NCI-H187 treated with DMSO at 0.1 percent for 48 hours (cell line): ENCODE measurements at places on chromosomes 2 and 18.

DNA sequence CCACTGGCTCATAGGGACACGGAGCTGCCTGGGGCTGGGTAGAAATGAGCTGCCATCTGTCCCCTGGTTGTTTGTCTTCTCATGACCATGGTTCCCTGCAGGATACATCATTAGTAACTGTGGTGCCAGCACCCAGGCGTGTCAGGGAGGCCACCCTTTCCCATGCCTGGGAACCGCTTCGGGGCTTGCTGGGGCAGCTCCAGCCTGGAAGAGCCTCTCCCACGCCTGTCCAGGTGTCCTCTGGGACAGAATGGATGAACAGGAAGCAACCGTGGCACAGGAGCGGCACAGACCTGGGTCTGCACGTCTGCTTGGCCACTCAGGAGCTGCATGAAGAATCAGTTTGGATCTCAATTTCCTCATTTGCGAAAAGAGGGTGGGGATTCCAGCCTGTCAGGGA, 34.8 kb downstream of the SDC1 start:
- no peak for DNase-seq

GRCh38 chr2:241458687-241459086, 49.7 kb downstream of the STK25 start:
- DNase-seq: no peak

DNA sequence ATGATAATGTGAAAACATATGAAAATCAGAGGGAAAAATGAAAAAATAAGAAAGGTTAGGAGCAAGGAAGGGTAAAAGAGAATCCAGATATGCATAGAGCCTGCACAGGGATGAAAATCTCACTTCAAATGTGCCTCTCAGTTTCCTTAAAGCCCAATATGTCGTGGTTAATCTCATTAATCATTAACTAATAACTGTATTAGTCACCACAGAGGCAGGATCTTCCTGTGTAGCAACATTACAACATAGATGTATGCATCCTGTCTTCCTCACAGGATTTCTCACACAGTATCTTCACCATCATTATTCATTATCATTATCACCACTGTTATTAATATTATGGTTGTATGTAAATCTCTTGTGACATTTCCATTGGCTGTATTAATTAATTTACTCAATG, 361.2 kb upstream of the SOX11 start:
- DNase-seq: no peak

- DNase-seq: no peak
Measured at GRCh38 chr2:16494836-16495508, 170.7 kb downstream of the CYRIA start.

DNA sequence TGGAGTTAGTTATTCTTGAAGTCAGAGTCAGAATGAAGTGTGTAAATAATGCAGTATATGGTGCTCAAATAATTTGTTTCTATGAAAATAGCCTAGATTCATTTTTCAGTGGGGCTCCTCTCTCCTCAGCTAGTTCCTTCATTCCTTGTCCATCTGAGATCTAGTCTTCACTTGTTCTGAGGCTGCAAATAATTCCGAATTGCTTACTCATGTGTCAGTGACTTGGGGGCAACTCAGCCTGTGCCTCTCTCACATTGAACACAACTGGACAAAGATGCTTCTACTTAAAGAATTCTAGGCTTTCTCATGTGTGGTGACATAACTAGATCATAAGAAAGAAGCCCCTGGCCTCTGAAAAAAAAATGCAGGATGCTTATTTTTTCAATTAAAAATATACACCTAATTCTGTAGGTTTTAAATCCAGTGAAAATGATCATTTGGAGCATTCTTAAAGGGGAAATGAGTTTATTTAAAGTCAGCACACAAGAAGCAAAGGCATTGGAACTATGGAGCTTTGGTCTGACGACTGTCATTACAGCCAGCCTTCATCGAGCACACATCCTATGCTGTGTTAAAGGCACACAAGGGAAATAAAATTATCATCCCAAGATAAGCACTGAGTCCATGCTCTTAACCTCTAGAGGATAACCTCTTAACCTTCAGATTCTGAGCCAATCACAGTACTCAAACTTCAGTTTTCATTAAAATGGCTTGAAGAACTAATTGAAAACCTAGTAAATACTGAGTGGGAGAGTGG, 24.8 kb upstream of the SCN7A start:
- DNase-seq: no peak

GRCh38 chr2:66507673-66508201, 72.8 kb downstream of the MEIS1 start:
- DNase-seq: no peak

DNA sequence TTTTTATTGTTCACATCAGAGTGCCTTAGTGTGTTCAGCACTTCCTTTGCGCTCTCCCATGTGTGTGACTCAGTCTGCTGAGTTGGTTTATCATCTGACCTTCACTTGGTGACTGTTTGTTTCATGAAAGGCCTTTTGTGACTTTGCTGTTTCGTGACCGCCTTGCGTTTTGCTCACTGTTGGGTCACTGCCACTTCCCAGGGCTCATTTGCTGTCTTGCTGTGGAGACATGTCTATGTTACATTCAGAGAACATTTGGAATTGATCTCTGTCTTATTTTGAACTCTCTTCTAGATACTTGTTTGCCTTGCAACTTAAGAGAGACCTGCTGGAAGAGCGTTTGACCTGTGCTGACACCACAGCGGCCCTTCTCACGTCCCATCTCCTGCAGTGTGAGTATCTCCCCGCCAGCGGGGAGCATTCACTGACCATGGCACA, 54.7 kb downstream of the FARP2 start:
- no peak for DNase-seq

GRCh38 chr18:7748251-7749007, 181.3 kb downstream of the PTPRM start:
- no peak for DNase-seq

DNA sequence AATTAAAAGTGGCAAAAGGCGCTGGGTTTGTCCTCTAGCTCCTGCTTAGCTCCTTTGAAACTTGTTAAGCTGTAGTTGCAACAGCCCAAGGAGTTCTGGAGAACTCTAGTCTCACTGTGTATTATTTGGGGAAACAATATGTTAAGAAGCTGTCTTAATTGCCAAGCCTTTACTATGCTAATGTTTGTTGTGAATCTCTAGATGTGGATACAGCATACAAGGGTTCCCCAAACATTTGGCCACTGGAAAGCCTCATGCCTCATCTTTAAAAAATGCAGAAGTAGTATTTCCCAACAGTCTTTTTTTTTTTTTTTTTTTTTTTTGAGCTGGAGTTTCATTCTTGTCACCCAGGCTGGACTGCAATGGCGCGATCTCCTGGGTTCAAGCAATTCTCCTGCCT, 236.7 kb downstream of the PRKCE start:
- DNase-seq: no peak

GRCh38 chr2:85741211-85741832, 12.5 kb upstream of the ATOH8 start:
- DNase-seq: no peak

- no peak for DNase-seq
Measured at GRCh38 chr2:30230497-30231211, 680 bp upstream of the LBH start.

DNA sequence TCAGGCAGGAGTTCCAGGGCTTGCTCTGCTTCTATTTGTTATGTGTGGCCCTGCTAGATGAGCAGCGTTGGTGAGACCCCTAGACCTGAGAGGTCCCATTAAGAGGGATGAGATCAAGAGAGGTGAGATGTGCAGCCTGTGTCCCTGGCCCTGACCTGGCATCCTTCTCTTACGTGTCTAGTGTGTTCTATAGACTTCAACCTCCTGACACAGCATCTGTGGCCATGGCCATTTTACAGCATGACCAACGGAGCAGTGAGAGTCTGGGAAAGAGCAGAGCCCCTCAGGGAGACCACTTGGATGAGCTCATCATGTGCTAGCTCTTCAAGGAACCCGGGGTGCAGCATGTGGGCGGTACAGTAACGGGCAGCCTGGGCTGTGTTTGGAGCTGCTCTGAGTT, 32.7 kb upstream of the ASPRV1 start:
- DNase-seq: no peak

DNA sequence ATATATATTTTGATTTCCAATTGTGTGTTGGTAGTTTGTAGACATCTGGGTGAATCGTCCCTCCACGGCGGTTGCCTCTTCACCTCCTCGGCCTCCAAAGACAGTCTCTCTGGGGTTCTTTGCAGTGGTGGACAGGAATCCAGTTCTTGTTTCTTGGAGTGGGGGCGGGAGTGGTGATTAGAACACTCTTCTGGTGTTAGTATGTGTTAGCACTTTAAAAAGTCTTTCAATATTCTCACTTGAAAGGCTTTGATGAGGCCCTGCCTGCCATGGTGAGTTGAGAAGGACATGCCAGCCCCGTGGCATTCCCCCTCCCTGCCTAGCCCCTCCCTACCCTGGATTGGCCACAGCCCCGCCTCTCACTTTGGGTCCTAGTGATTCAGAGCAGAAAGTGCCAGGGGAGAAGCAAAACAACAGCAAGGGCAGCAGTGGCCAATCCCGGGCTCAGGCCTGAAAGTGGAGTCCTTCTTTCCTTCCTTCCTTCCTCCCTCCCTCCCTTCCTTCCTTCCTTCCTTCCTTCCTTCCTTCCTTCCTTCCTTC, 316.8 kb upstream of the HS6ST1 start:
- DNase-seq: no peak

- DNase-seq: no peak
Measured at GRCh38 chr2:155099784-155100183, 401.3 kb downstream of the KCNJ3 start.

- DNase-seq: no peak
Measured at GRCh38 chr2:107529146-107529545, 297.5 kb upstream of the RGPD4 start.

DNA sequence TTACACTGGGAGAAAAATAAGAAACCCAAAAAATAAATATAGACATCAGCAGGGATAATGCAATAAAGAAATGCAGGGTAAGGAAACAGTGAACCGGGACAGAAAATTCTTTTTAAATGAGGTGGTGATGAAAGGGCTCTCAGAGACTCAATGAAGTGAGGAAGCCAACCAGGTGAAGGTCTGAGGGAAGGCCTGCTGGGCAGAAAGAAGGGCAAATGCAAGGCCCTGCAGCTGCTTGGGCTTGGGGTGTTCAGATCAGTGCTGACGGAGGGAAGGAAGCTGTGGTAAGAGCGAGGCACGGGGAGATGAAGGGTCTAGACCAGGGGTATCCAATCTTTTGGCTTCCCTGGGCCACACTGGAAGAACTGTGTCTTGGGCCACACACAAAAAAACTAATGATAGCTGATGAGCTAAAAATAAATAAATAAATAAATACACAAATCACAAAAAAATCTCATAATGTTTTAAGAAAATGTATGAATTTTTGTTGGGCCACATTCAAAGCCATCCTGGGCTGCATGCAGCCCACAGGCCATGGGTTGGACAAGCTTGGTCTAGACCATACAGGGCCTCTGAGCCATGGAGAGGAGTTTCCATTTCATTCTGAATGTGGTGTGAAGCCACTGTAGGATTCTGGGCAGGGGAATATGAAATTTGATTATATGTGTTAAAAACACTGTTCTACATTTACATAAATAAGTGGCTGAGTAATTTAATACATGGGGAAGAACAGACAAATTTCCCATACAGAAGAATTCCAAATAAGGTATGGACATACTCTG, 96.3 kb upstream of the DNMT3A start:
- no peak for DNase-seq

- no peak for DNase-seq
Measured at GRCh38 chr2:203018181-203018580, 3.5 kb downstream of the NBEAL1 start.

DNA sequence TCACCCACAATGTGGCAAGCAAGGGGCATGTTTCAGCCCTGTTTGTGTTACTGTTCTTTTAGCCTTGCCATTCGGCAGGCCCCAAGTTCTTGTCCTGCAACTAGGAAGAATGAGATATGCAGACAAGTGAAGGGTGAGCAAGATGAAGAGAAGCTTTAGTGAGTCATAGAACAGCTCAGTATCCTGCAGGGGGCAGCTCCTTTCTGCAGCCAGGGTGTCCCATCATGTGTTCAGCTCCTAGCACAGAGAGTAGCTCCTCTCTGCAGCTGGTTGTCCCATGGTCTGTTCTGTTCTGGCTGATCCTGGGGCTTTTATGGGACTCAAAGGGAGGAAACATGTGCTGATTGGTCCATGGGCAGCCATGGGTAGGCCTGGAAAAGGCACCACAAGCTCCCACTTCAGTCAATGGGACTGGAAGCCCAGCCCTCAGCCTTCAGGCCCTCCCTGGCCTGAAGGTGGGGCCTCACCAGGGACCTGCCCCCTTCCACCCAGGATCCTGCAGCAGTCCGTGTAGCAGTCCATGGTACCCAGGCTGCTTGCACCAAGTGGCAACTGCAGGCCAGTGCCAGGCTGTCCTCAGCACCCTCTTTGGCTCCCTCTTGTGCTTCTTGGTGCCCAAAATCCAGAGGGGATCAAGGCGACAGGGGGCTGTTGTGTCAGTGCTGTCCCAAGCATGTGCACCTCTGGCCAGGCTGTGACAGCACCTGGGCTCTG, 326.4 kb downstream of the NR4A2 start:
- no peak for DNase-seq

DNA sequence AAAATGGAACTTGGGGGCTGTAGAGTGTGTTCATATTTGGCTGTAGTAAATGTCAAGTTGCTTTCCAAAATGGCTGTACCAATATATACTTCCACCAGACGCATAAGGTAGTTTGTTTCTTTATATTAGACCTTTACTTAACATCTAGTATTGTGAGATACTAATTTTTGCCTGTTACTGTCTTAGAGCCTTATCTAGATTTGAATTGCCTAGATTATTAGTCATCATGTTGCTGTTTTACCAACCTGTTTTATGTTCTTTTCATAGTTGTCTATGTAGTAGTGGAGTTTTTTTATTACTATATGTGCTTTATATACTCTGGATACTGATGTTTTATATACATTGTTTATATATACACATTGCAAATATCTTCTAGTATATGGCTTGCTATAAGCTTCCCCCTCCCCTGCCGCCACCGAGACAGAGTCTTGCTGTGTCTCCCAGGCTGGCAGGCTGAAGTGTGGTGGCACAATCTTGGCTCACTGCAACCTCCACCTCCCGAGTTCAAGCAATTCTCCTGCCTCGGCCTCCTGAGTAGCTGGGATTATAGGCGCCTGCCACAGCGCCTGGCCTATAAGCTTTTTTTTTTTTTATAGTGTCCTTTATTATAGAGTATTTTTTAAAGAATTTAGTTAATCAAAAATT, 18.9 kb downstream of the SLC39A10 start:
- no peak for DNase-seq

DNA sequence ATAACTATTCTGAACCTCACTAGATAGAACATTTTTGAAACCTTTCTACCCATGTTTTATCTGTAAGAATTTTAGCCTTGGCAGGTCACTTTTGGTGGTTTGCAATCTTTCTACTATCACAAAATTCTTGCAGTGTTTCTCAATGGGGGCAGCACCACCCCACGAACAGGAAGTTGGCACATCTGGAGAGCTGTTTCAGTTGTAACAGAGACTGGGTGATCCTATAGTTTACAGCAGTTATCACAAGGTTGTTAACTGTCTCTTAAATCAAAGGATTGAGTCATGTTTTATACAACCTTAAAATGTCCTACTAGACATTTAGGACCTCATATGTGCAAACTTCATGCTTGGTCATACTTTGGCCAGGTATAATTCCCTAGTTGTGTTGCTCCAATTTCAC, 829.2 kb downstream of the ERBB4 start:
- DNase-seq: no peak

DNA sequence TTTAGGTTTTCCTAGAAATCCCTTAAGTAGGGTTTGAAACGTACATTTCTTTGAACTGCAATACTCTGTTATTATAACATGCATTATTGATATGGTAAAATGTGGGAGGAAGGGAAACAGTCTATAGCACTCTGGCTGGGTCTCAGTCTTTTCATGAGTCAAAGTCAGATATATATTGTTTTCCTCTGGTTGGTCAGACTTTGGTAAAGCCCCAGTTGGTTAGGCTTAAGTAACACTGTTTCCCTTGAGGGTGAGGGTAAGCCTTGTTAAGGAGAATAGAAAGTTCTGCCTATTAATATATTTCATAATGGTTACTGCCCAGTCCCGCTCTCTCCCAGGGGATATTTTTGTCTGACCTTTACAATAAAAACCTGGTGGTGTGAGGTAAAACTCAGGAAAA, 44.7 kb upstream of the TNP1 start:
- no peak for DNase-seq
